ENCODE measurements at places on chromosomes 1 and 21. TPM values are rescaled to one million over a fixed set of nuclear protein-coding genes. Genes with fewer than 3 reads are reported as not detected.

DNA sequence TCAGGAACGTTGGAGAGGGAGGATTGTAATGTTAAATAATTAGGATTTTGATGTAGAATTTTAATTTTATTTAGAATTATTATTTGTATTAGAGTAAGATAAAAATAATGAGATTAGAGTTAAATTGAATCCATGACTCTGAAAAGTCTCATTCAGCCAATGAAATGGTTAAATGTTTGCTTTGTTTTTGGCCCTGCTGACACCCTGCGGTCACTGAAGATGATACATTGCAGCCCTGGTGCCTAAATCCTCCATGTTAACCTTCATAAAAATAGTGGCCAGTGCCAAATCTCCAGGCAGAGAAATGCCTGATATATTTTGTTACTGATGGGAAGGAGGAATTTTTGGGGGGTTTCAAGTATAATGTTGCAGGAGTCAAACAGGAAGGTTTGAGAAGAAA lies 27.3 kb upstream of the RLF start:
- no peak for DNase-seq

Gene SMCP
- total RNA-seq: not detected

- DNase-seq: no peak
Measured at GRCh38 chr1:99756598-99756997, 9.8 kb downstream of the FRRS1 start.

DNA sequence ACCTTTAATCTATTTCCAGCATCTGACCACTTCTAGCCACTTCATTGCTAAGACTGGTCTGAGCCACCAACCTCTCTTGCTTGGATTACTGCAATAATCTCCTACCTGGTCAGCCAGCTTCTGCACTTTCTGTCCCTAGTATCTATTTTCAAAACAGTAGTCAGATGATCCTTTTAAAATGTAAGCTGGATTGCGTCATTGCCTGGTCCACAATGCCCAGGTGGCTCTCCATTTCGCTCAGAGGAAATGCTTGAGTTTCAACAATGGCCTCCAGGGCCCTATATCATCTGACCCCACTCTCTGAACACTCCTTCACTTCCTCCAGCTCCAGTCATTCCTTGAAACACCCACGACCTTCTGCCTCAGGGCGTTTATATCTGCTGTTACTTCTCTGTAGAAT lies 2.3 kb downstream of the FYB2 start:
- DNase-seq: no peak

DNA sequence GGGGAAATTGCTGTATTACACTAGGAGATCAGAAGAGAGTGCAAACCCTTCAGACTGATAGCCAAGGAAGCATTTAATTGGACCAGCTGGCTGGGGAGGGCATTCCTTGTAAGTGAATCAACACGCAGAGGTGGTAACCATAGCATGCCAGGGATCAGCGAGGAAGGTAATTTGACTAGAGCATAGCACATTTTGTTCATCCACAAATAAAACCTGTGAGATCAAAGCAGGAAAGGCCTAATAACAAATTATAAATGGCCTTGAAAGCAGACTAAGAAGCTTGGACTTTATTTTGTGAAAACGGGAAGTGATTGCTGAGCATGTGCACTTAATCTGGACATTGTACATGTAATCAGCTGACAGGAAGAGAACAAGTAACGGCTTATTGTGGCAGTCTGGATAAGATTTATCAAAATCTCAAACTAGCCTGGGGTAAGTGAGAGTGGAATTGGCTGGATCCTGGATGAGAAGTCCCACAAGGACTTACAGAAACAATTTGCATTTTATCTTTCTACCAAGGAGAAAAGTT lies 11.7 kb upstream of the CD55 start:
- no peak for DNase-seq

GRCh38 chr1:108704496-108704895 lies 8.2 kb upstream of the FNDC7 start:
- peak; percentile 47 for DNase-seq

- DNase-seq: no peak
Measured at GRCh38 chr1:118627435-118627834, 360.7 kb downstream of the TBX15 start.

GRCh38 chr1:212271823-212272485 lies 13.3 kb upstream of the PPP2R5A start:
- no peak for DNase-seq

GRCh38 chr1:58108783-58109182 lies 437.7 kb downstream of the OMA1 start:
- DNase-seq: no peak

- DNase-seq: no peak
Measured at GRCh38 chr21:32819694-32820093, 48.1 kb upstream of the PAXBP1 start.

Gene PCP4
- not detected for total RNA-seq

- DNase-seq: no peak
Measured at GRCh38 chr1:44646261-44647110, 27.8 kb downstream of the TMEM53 start.

- no peak for DNase-seq
Measured at GRCh38 chr1:24727501-24728216, 17.6 kb upstream of the CLIC4 start.

- DNase-seq: peak; percentile 12
Measured at GRCh38 chr21:32994305-32994704, 31.4 kb upstream of the OLIG2 start.
